NCI-H1694 (cell line): ENCODE measurements at places on chromosomes 6 and 20.
A peak's percentile ranks its signal among the peaks of the same experiment; 100 is the strongest.

- DNase-seq = no peak
Measured at GRCh38 chr6:14235653-14236356, 118.2 kb downstream of the CD83 start.

DNA sequence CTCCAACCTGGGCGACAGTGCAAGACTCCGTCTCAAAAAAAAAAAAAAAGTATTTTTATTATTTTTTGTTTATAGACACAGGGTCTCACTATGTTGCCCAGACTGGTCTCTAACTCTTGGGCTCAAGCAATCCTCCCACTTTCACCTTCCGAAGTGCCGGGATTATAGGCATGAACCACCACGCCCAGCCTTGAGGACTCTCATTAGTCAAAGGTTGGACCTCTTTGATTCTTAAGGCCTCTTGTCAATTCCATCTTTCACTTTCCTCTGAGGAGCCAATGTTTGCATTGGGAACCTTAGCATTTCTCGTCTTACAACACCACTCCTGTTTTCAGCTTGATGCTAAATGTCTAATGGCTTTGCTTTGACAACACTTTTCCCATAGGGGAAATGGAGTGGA lies 16.1 kb upstream of the CDK19 start:
- DNase-seq = no peak

- no peak for DNase-seq
Measured at GRCh38 chr6:111589366-111589765, 16.3 kb downstream of the TRAF3IP2 start.

GRCh38 chr6:157631412-157631811 lies 191.6 kb upstream of the SNX9 start:
- DNase-seq = no peak

DNA sequence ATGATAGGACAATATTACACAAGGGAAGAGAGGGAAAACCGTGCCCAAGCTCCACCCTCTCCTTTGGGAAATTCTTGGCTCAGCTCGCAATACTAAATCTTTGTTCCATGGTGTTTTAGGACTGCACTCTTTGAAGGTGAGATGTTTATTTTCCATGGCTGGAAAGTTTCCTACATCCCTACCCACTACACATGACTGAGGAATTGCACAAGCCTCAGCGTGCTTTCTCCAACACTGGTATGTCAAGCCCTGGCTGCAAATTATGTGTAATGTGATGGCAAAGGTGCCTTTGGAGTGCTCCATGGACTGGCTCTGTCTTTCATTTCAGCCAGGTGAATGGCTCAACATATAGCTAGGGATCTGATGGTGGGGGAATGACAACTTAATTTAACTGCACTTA lies 134.3 kb downstream of the ISM1 start:
- no peak for DNase-seq

DNA sequence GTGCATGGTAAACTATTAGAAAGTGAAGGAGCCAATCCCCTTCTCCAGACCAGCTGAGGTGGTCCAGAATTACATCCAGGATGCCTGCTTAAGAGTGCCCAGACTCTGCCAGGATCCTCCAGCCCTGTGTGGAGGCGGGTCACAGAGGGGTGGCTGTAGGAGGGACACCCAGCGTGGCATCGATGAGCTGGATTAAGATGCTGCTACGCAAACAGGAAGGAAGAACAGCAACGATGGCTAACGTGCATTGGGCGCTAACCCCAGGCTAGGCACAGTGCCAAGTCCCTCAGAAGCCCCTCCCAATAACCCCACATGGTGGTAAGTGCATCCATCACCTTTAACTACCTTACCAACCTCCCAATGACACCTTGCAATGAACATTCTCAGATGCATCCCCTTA lies 63.9 kb upstream of the MRPS10 start:
- no peak for DNase-seq

GRCh38 chr20:63950701-63951397 lies 5.4 kb downstream of the UCKL1 start:
- DNase-seq = no peak

DNA sequence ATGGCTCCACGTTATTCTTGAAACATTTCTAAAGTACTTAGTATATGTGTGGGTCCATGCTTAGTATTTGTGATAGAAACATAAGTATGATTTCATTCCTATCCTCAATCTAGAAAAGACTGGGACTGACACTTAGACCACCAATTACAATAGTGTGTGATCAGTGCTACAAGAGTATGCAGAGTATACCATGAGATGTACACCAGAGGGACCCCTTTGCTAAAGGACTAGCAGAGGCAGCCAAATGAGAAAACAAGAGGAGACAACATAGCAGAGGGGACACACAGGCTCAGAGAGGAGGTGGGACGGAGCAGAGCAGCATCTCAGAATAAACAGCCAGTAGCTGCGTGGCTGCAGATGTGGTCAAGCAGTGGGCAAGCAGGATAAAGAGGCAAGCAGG lies 21.0 kb downstream of the RMND1 start:
- no peak for DNase-seq

- DNase-seq = no peak
Measured at GRCh38 chr6:37175332-37176267, 5.6 kb downstream of the PIM1 start.

GRCh38 chr6:152094992-152095592 lies 287.6 kb downstream of the ESR1 start:
- DNase-seq = no peak

- DNase-seq = peak; percentile 42
Measured at GRCh38 chr6:7727946-7728854, 2.3 kb downstream of the BMP6 start.

DNA sequence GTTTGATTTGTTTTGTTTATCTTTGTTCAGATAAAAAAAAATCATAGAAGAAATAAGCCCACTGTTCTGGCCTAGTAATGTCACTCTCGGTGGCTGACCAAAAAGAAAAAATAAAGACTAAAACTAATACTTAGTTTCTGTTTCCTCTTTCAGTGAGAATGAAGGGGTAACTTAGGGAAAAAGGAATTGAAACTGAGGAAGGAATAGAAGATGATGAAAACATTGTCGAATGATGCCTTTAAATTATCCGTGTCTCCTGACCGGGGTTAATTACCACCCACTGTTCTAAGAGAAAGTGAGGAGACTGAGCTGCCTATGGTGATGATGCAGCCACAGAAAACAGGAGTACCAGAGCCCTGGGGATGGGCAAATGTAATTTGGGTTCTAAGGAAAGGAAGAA lies 73.1 kb downstream of the PTCHD4 start:
- no peak for DNase-seq

DNA sequence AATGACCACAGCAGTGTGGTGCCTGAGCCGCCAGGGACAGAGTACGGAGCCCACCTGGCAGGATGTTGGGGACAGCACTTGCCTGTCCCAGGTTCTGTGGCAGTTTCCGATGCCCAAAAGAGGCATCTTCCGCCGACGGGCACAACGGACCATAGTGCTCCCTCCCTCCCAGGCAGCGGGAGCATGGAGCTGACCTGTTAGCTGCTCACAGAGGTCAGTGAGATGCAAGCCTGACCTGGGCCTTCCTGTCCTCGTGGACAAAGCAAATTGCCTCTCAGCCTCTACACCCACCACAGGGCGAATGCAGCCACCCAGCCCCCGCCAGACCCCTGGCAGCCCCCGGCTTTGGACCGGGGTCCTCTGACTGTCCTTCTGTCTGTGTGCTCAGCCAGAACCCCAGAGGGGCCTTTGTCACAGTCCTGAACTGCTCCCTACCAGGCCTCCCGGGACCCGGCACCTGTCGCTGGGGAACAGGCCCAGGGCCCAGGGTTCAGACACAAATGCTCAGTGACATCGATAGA lies 16.2 kb upstream of the FRMD1 start:
- no peak for DNase-seq

DNA sequence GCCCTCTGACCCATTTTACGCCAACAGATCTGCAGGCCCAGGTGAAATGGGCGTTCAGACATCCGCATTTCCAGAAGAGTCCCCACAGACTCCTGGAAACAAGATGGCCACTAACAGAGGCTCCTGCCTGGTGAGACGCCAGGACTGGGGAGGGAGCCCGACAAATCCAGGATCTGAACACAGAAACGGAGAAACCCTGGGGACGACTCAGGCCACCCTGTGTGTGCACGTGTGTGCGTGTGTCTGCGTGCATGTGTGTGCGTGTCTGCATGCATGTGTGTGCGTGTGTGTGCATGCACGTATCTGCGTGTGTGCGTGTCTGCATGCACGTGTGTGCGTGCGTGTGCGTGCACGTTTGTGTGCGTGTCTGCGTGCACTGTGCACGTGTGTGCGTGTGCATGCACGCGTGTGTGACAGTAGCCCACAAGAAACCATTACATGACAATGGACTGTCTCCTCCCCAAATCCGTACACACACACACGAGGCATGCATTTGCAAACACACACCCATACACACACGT lies 24.9 kb downstream of the CHRNA4 start:
- DNase-seq = no peak

DNA sequence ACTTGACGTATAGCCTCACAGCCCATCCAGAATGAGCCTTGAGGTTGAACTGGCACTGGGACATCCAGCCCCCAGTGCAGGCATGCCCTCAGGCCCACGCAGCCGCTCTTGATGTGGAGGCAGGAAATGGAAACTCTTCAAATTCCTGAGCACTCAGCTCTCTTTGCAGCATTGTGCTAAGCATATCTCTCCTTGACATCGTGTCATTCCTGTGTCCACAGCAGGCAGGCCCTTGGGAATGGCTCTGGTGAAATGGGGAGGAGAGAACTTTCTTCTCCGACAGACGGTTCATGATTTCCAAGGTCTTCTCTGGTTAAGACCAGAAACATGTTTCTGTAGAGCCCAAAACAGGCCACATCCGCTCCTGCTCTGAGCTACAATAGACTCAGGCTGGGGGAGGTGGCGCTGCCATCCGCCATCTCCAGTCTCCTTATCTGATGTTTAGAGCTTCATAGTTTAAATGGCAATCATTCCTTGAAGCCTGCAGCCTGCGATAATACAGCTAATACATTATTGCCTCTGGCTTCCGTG lies 248.8 kb downstream of the CDH4 start:
- DNase-seq = no peak

DNA sequence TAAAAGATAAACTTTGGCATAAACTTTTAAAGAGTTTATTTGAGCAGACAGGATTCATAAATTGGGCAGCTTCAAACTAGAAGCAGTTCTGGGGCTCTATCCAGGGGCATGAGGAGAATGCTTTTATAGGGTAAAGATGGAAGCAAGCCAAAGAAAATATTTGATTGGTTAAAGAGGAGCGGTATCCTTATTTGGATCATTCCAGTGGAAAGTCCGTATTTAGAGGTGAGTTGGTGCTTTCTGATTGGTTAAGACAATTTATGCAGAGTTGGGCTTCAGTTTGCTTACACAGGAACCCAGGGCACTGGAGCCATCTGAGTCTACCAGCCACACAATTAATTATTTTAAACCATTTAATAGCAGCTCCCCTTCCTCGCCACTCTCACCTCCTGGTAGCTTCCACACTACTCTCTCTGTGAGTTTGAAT lies 37.9 kb upstream of the RNF217 start:
- no peak for DNase-seq

DNA sequence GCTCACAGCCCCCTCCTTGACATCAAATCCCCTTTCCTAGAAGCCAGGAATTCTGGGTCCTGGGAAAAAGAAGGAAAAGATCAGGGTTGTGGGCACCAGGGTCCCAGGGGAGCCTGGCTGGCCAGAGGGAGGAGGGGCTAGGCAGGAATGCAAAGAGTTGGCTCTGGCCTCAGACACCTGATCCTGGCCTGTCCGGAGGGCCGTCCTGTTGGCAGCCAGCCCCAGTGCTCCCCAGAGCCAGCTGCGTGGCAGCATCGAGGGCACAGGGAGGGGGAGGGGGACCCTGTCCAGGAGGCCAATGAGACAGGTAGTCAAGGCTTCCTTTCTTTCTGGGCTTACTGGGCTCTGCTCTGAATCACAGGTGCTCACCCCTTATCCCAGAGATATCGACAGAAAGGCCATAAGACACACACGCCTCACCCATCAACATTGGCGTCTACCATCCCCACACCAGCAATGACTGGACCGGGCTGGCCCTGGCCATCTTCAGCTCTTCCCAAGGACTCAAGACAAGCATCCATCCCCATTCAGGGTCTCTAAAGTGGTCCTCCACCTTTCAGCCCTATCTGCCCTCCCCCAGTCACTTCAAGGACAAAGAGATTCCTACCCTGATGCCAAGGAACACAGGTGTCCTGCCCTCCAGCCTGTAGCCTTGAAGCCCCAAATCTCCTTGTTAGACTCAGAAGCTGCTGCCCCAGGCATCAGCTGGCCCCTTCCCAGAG lies 723 bp downstream of the COL11A2 start:
- DNase-seq = no peak

DNA sequence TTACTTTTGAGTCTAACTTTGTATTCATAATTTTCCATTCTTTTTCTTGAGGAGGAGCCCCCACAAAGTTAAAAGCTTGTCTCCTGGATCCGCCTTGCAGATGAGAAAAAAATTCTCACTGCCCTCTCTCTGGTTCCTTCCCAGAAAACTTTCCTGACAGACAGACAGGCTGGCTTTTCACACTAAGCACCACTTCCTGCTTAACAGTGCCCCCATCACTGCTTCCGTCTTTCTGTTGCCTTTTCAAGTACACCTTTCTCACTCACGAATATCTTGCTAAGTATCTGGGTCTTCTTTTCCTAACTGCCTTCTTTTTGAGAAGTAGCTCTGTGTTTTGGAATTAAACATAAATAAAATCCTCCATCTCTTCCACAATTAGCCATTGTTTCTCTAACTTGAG lies 19.8 kb upstream of the LMBRD1 start:
- no peak for DNase-seq

DNA sequence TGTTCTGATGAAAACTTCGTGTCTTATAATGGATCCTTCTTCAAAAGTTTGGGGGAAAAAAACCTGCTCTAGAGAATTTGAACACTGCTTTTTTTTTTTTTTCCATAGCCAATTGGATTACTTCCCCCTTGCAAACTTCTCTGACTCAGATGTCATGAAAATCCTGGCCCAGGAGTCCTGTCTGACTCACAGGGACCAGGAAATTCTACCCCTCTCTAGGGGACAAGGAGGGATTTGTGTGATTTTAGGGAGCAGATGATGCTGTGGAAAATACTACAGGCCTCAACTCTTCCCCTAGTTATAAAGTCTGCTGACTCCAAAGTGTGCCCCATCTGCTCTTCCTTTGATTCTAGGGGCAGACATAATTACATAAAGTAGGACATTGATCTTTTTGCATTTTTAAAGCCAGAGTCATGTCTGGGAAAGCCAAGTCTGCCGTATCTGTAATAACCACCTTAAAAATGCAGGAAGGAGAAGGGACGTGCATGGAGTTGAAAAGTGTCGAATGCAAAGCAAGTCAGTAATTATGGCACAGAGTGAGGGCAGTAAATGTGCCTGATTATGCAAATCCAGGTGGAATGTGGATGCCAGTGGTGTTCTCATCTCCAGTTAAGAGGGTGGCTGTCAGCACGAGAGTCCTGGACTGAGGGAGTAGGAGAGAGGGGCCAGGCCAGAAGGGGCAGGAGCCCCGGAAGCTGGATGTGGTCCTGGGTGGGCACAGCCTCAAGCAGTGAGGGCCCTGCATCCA lies 144.3 kb upstream of the SULF2 start:
- DNase-seq = peak; percentile 11

- DNase-seq = no peak
Measured at GRCh38 chr20:24148372-24148771, 159.8 kb upstream of the GGTLC1 start.
